ENCODE measurements at places on chromosomes 11 and 22.

GRCh38 chr11:104151404-104152204 lies 12.3 kb downstream of the PDGFD start:
- DNase-seq, result peak; percentile 17

DNA sequence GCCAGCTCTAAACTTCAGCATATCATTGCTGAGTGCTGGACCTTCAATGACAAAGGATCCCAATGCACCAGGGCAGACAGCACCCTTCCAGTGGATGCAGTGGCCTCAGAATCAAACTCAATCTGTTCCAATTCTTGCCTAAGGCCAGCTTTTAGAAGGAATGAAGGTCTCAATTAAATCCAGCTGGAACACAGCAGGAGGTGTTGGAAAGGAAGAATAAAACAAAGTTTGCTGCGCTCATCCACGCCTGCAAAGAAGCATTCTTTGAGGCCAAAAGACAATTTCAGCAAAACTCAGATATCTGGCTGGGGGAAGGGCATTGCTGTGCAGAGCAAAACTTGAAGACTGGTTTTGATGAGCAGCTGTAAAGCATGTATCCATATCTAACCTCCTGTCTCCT lies 120.7 kb downstream of the CCDC81 start:
- no peak for DNase-seq

GRCh38 chr11:68810164-68810563 lies 31.6 kb downstream of the CPT1A start:
- no peak for DNase-seq

DNA sequence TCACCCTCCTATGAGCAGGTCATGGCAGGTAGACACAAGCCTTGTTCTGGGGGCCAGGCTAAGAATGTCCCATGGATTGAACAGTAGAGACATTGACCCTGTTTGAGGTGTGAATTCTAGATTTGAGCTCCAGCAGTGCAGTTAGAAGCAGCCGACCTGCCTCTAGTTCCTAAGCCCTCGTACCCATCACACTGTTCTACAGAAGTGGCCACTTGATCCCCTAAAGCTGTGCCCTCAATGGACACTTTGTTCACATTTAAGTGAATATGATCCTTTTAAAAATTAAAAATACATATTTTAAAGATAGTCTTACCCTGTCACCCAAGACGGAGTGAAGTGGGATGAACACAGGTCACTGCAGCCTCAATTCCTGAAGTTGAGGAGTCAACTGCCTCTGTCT lies 122.0 kb downstream of the MED15 start:
- no peak for DNase-seq

GRCh38 chr11:61194169-61194671 lies 9.1 kb upstream of the PGA3 start:
- DNase-seq, result no peak

GRCh38 chr22:32021716-32022115 lies 21.3 kb upstream of the SLC5A1 start:
- no peak for DNase-seq

DNA sequence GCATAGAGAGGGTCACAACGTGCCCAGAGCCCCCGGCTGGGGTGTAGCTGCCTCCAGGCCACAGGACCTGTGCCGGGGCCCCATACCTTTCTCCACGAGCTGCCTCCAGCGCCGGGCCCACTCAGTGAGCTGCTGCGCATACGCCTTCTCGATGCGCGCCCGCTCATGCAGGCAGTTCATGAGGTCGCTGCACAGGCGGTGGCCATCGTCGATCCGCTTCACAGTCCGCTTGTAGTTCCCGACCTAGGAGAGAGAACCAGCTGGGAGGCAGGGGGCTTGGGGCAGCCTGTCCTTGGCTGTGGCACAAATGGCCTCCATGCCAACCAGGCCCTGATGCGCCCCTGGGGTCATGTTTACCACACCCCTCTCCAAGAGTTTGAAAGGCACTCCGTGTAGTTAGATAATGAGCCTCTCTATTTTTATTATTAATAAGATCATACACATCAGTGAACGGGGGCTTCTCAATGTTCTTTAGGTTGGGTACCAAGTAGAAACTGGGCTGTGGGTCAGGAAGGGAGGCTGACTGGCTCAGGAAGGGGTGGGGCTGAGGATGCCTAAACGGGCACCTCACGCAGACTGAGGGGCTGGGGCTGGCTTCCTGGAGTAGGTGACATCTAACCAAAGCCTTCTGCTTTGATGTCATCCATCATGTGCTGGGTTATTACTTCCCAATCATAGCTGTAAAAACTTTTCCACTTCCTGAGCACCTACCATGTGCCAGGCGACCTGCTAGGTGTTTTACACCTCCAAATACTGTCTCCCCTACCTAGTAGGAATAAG lies 36.5 kb upstream of the ARFGAP3 start:
- DNase-seq, result no peak

DNA sequence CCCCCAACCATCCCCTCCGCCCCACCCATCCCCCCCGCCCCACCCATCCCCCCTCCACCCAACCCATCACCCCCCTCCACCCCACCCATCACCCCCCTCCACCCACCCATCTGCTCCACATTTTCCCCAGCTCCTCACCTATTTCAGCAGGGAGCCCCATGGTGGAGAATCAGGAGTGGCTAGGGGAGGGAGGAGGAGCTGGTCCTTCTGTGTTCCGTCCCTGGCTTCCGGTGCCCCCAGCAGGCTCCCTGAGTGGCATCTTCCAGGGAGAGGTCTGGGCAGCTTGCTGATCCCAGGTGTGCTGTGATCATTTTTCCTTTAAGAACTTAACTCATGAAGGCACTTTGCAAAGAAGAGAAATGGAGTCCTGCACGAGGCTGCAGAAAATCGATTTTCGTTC lies 365.8 kb downstream of the TBC1D22A start:
- no peak for DNase-seq

- no peak for DNase-seq
Observed at GRCh38 chr11:2093575-2094353, 45.4 kb downstream of the IGF2 start.

GRCh38 chr22:44608597-44609399 lies 93.2 kb upstream of the PRR5 start:
- DNase-seq, result no peak
